ENCODE measurements at places on chromosomes 13 and 19.
A peak's percentile ranks its signal among the peaks of the same experiment; 100 is the strongest.

DNA sequence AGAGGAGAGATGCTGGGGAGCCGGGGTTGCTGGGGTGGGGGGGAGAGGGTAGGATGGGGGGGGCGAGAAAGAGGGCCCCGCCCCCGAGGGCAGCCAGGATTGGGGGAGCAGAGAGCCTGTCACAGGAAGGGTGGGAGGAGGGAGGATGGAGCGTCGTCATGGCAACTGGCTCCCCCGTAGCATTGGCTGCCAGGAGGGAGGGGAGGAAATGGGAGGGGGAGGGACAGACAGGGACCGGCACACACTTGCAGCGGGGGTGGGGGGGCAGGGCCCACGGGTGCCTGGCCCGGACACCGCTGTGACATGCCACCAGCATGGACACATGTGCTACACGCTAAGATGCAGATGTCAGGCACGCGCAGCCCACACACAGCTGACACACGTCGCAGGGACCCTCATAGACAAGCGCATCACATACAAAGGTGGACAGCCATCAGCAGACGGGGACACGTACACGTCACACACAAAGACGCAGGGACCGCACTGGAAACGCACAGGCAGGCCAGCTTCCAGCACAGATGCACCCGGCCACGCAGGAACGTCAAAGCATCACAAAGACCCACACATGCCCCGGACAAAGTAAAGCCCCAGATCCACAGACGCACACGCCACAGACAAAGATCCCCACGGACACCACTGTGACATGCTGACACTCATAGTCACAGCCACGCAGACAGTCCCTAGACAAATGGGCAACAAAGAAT is at the start of gene LMTK3:
Gene LMTK3 (minus strand): TSS at position 36 of the 704 bp plus-strand sequence. CDS start 259 bp downstream, outside the sequence.
- peak; percentile 44 for DNase-seq

- DNase-seq = no peak
Measured at GRCh38 chr13:103431856-103432255, 365.6 kb upstream of the SLC10A2 start.

GRCh38 chr19:1430246-1430645 is 8.0 kb upstream of the RPS15 start:
- DNase-seq = no peak

DNA sequence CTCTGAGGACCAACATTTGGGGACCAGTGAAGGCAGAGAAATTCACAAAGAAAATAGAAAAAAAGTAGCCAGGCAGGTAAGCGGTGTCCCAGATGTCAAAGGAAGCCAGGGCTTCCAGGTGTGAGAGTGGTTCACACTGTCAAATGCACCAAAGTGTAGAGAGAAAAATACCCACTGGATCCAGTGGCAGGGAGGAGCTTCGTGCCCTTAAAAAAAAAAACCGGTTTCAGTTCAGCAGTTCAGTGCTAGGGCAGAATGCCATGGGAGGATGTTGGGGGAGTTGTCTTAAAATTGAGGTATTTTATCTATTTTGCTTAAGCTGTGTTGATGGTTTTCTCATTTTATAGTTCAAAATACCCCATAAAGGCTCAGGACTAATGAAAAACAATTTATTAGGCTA is 47.8 kb upstream of the C1QTNF9 start:
- DNase-seq = no peak

GRCh38 chr19:48010932-48011758 is 16.7 kb downstream of the ELSPBP1 start:
- DNase-seq = no peak

GRCh38 chr19:7678971-7679751 is 1.5 kb upstream of the TRAPPC5 start:
- no peak for DNase-seq

DNA sequence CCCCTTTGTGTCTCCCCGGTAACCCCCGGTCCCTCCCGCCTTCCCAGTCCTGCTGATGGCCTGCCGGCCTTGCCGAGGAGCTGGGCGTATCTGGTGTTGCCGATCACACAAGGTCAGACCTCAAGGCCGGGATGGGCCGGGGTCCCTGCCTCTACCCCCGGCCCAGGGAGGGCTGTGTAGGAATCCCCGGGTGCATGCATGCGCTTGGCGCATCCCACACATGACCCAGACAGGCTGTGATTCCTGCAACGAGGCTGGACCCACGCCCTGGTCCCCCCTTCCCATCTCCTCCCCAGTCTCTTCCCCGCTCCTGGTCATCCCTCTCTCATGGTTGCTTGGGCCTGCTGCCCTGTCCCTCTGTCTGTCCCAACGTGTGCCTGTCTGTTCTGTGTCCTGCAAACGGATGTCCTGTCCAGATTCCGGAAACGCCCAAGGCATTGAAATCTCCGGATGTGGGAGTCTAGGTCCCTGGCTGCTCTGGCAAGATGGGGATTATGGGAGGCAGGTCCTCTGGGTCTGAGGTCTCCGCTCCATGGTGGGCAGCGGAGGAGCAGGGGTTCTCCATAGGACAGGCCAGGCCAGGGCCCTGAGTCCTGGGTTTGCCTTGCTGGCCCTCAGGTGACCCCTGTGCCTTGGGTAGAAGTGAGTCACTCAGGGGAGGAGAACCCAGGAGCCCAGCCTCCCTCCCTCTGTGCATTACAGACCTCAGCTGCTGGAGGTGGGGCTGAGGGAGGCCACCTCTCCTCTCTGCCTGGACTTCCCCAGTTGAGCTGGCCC is 1.6 kb downstream of the PKN1 start:
- DNase-seq = no peak

- DNase-seq = no peak
Measured at GRCh38 chr13:51870616-51871015, 8.8 kb downstream of the CCDC70 start.

DNA sequence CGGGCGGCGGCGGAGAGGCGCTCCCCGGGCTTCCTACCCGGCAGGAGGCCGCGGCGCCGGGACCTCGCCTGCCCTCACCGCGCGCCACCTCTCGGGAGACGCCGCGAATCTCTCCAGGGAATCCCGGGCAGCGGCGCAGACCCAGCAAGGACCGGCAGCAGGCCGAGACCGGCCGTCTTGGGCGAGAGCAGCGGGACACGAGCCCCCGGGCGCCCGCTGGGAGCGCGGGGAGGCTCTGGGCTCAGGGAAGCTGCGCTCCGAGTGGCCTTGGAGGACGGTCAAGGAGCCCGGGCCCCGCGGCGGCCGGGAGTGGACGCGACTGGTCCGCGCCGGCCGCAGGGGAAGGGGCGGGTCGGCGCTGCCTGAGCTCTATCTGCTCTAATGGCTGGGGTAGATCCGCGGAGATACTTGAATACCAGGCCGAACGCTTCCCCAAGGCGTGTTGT is 14.7 kb downstream of the CDX2 start:
- no peak for DNase-seq

DNA sequence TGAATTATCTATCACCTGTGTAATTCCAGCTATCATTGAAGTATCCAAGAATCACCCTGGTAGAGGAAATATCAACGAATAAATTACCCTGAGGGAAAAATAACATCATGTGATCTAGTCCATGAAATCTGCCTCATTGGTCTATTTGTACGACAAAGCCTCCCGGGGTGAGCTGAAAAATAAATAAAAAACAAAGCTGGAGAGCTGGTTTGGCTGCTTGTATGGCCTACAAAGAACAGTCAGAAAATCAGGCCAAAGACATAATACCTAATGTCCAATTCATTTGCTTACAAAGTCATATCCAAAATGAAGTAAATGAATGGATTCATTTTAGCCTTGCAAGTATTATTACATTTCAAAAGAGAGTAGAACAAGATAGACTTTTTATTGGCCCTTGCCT is 449.9 kb downstream of the KLF12 start:
- DNase-seq = no peak

- no peak for DNase-seq
Measured at GRCh38 chr13:76692346-76692745, 193.9 kb downstream of the KCTD12 start.

DNA sequence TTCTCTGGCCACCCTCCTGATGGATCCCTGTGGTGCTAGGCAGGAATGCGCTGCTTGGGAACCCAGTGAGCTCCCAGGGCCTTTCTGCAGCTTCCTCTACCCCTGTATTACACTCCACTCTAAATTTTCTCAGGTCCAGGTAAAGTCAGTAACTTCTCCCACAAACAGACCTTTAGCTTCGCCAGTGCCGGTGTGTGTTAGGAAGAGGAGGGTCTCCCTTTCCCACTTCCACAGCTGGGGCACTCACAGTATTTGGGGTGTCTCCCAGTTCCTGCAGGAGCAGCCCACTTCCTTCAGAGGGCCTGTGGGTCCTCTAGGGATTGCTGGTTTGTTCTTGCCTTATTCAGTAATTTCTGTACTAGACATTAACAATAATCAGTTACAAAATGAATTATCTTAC is 193.5 kb upstream of the PCDH17 start:
- no peak for DNase-seq

DNA sequence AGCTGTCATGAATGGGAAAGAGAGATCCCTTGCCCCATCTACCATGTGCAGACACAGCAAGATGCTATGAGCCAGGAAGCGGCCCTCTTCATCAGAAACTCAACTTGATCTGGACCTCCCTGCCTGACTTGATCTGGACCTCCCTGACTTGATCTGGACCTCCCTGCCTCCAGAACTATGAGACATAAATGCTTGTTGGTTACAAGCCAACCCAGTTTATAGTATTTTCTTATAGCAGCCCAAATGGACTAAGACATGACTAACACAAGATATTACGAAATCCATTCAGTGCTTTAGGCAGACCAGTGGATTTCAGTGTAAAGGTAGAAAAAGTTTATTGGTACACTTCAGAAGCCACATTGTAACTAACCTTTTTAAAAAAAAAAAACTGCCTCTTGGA is 15.6 kb downstream of the PCID2 start:
- no peak for DNase-seq

- no peak for DNase-seq
Measured at GRCh38 chr19:39167461-39168257, 29.1 kb upstream of the NCCRP1 start.

DNA sequence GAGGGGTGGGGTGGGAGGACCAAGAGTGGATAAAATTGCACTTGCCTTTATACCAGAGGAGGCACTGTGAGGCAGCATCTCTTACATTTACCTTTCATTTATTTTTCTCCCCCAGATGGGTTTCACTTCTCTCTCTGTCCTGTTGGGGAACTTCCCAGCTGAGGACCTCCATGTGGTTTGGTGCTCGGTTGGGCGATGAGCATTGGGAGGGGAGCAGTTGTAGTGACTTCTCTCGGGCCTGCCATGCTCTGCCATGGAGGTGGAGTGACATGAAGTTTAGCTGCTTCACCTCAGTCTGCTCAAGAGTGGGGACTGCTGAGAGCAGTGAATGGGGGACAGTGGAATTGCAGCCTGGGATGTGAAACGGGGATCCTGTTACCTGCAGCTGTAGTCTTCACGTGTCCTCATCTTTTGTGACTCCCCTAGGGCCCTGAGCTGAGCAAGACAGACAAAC is 23.1 kb upstream of the CXCL17 start:
- DNase-seq = no peak

DNA sequence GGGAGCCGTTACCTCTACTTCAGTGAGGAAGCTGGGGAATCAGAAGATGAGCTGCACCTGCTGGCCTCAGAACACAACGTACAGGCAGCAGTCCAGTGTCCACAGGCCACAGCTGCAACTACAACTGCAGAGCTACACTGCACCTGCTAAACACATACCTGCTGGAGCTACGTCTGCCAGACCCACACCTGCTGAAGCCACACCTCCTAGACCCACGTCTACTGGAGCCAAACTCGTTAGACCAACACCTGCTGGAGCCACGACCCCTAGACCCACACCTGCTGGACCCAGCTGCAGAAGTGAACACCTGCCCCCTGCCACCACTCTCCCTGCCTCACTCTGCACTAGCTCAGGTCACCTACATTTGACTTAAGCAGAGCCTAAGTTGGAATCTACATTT is 169.9 kb downstream of the USP12 start:
- DNase-seq = no peak

DNA sequence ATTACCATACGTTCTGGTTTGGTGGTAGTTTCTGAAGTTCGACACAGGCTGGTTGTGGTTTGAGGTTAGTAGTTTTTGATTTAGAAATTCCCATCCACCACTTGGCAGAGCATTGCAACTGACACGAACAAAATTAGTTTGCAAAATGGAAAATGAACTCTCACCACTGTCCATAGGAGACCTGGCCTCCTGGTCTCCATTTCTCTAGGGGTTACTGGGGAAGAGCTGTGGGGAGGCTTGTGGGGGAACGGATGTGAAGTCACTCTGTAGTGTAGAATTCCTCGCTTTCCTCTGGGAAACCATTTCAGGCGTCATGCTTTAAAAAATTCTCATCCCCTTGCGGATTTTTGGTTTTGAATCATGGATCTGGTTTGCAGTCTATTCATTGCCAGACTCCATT is 321.5 kb upstream of the MAB21L1 start:
- no peak for DNase-seq
